SJSA1 (cell line): ENCODE measurements at places on chromosomes 12 and 14.

DNA sequence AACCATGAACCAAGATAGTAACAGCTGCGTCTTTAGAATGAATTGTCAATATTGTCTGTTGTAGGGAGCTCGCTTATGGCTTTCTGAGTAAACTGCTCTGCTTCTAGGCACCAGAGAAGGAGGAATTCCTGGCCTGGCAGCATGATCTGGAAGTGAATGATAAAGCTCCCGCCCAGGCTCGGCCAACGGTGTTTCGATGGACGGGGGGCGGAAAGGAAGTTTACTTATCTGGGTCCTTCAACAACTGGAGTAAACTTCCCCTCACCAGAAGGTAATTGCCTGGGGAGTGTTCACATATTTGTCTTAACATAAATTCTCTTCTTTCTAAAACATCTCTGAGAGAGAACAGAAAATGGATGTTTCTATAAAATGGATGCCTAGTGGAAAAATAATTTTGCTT, 4.3 kb downstream of the PRKAB1 start:
- no peak for DNase-seq

DNA sequence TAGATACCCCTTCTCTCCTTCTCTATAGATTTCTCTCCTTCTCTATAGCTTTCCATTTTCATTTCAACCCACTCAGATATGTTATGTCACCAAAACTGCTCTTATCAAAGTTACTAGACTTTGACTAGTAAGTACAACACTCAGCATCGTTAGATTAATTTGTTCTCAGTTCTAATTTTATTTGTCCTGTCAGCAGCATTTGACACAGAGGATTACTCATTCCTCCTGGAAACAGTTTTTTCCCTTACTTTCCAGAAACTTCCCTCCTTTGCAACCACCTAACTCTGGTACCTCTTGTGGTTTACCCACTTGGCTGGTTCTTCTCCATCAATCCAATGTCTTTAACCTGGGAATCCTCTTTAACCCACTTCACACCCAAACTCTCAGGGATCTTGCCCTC, 423.7 kb downstream of the TMTC2 start:
- DNase-seq: no peak

DNA sequence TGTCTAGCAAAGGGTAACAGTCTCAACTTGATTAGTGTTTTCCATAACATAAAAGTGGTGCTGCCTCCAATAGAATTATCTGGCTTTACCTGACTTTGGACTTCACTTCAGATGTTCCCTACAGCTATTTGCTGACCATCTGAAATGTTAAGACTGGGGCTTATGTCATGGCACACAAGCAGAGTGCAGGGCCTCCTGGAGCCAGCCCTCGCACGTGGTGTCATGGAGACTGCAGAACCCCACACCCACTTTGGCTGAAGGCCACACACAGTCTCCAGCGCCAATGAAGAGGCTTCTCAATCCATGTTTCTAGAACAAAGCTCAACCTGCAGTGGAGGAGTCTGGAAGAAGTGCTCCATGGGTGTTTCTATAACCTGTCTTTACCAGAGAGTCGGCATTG, 169.6 kb upstream of the FRMD6 start:
- DNase-seq: no peak

- no peak for DNase-seq
These were observed 24.5 kb upstream of the HIGD1C start for GRCh38 chr12:50927766-50928224.

- no peak for DNase-seq
These were observed 306.7 kb upstream of the E2F7 start for GRCh38 chr12:77372026-77372425.

DNA sequence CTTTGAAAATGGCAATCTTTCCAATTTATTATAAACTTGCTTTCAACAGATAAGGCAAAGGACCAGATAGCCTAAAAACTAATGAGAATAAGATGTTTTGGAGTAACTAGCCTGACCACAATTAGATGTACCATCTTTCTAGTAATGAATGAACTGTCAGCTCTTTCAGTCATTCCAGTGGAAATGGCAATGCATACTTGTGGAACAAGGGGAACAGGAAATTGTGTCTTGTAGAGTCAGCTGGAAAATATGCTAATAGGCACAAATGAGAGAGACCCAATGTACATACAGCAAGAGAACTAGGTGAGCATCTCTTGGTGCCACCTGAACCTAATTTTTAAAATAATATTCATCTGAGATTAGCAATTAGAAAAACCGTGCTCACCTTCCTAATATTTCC, 76.1 kb upstream of the GPHB5 start:
- DNase-seq: no peak

GRCh38 chr14:31118892-31119291, 88.7 kb downstream of the HECTD1 start:
- no peak for DNase-seq

DNA sequence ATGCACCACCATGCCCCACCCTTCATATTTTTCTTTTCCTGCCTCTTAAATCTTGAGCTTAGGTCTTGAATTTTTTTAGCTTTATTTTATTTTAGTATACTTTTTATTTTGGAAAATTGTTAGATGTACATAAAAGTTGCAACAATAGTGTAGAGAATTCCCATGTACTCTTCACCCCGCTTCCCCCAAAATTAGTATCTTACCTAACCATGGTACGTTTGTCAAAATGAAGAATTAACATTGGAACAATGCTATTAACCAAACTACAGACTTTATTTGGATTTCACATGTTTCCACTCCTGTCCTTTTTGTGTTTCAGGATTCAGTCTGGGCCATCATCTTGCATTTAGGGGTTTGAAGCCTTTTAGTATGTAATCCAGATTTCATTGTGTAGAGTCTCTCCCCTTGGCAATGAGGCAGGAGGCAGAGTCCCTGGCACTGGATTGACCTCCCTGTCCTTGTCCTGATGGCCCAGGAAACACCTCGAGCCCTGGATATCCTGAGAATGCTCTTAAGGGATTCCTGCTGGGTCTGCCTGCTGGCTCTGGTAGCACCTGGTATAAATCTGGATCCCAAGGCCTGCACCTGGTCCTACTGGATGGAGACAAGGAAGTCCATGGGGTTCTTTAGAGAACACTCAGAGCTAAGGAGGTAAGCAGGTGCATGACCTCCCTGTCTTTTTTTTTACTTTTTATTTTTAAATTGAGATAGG, 19.9 kb upstream of the CTDSP2 start:
- DNase-seq: peak; percentile 87

DNA sequence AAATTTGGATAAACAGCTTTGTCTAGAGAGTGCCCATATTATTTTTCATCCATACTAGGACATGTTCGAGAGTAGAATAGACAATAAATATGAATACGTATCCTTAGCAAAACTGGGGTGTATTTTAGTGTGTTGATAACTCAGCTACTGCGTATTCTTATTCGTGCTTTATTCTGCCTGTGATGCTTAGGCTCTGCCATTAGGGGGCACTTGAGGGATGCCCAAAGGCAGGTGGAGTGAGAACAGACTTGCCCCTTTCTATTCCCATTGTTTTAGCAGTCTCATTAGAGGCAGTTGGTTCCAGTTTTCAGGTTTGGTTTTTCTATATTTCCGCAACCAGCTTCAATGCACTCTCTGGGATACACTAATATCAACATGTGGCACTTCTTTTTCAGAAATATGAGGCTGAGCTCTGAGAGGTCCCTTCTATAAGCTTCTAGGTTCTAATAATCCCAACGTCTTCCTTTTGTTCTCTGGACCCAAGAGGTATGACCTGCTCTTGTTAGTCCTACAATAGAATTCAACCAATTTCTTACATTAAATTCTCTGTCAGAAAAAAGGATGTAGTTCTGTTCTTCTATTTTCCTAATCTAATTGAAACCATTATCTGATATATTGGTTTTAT, 985.7 kb upstream of the FBXO33 start:
- no peak for DNase-seq

- DNase-seq: no peak
These were observed 19.6 kb upstream of the CHGA start for GRCh38 chr14:92903359-92903758.

DNA sequence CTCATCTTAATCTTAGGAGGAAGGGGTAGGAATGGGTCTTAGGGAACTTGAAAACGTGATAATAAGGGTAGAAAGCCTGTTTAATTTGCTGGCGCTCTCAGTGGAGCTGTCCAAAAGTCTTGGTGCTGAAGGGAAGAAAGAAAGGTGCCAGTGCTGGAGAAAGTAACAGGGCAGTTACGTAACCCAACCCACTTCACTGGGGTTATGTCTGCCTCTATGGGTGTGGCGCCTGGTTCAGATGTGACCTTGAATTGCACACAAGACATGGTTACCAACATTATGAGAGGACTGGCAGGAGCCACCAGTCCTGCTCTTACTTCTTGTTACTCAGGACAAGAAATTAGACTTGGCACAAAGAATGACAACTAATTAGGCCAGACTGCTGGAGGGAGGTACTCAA, 18.6 kb upstream of the GPATCH2L start:
- no peak for DNase-seq
